ENCODE measurements at places on chromosomes 3 and 15.
A peak's percentile ranks its signal among the peaks of the same experiment; 100 is the strongest.

DNA sequence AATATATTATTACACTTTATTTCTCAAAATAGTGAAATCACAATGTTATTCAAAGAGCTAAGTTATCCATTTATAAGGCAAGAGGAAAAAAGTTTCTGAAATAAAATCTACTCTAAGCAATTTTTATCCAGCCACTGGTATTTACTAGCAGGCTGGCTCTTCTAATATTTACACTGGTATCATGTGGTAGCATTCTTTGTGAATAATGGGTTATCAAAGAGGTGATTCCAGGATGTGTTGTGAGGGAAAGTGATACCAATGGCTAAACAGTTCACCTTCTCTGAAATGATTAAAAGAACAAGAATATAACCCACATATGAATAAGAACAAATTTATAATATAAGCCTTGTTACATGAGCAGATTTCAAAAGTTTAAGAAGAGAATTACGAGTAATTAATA is 44.1 kb downstream of the DHX36 start:
- DNase-seq, result no peak

DNA sequence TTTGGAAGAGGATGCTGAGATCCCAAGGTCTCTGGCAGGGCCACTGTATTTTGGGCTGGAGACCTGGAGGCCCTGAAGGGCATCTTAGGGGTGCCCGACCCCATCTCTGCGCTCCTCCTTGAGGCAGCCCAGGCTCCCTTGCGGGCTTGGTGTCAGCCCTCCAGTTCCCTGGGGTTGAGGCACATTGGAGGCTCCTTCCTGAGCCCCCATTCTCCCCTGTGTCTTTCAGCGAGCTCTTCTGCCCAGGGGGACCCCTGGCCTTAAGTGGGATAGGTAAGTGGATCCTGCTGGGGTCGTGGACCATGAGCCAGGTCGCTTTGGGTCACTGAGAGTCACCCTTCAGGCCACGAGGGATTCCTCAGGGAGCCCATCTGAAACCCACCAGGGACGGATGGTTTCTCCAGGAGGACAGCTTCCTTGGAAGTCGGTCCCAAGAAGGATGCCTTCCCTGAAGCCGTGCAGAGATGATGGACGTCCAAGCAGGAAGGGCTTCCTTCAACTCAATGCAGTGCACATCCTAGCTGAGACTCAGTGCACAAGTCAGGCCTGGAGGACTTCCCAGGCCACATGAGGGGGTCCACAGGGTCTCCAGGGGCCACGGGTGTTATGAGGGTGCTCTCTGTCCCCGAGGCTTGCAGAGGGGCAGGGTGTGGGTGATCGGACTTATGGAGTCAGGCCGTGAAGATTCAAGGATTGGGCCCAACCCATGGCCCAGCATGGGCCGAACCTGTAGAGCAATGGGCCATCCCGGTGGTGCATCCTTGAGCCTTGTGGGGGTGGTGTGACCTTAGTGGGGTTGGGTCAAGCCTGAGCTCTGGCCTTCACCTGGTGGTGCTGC is 224.3 kb downstream of the SNRPN start:
- DNase-seq, result no peak

DNA sequence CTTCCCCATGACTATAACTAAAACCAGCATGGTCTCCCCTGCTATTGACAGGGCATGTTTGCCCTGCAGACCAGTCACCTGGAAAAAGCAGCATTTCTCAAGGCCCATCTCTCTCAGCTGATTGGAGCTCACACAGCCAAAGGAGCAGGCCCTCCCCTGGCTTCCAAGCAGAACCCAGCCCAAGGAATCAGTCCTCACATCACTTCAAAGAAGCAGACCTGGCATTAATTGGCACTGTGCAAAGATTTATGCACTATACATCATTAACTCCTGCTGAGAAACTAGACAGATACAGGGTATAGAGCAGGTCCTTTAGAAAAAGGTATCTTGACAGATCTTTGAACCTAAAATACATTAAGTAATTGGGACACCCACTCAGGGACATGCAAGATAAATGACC is 323.8 kb upstream of the PPP2R3A start:
- no peak for DNase-seq

DNA sequence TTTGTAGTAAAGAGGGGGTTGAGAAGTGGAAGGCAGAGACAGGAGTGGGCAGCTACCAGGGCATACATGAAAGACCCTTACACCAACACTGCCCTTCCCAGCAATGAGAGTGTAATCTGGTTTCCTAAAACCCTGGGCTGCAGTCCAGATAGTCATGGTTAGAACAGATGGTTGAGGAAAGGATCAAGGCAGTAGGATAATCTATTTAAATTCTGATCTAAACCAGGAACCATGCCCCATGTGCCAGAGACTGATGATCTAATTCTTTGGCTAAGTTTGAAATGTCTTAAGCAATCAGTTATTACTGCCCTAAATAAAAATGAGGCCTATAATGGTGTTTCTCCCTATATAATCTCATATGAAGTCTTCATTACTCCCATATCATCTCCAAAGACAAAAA is 59.6 kb downstream of the PRTG start:
- no peak for DNase-seq

- no peak for DNase-seq
These were observed 24.3 kb upstream of the KPNA1 start for GRCh38 chr3:122538956-122539490.

GRCh38 chr15:56249092-56249491 is 5.4 kb upstream of the RFX7 start:
- DNase-seq, result no peak

- no peak for DNase-seq
These were observed 10.5 kb downstream of the SLC6A6 start for GRCh38 chr3:14412831-14413380.

DNA sequence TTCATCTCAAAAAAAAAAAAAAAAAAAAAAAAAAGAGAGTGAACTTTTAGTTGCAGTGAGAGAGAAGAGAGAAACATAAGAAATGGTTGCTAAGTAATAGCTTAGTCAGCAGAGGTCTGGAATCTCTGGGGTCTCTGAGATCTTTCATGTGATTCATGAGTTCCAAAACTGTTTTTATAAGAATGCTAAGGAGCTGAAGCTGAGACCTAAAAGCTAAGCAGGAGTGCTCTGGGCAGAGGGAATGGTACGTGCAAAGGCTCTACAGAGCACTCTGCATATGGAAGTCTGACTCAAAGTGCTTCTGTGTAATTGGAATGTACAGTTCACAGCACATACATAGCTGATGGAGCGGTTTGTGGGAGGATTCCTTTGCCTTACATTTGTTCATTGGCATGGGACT is 66.3 kb upstream of the LRIG1 start:
- DNase-seq, result no peak

- DNase-seq, result no peak
These were observed 13.7 kb downstream of the CELF6 start for GRCh38 chr15:72306211-72306785.

GRCh38 chr3:174294616-174295015 is 564.5 kb upstream of the NAALADL2 start:
- DNase-seq, result no peak

DNA sequence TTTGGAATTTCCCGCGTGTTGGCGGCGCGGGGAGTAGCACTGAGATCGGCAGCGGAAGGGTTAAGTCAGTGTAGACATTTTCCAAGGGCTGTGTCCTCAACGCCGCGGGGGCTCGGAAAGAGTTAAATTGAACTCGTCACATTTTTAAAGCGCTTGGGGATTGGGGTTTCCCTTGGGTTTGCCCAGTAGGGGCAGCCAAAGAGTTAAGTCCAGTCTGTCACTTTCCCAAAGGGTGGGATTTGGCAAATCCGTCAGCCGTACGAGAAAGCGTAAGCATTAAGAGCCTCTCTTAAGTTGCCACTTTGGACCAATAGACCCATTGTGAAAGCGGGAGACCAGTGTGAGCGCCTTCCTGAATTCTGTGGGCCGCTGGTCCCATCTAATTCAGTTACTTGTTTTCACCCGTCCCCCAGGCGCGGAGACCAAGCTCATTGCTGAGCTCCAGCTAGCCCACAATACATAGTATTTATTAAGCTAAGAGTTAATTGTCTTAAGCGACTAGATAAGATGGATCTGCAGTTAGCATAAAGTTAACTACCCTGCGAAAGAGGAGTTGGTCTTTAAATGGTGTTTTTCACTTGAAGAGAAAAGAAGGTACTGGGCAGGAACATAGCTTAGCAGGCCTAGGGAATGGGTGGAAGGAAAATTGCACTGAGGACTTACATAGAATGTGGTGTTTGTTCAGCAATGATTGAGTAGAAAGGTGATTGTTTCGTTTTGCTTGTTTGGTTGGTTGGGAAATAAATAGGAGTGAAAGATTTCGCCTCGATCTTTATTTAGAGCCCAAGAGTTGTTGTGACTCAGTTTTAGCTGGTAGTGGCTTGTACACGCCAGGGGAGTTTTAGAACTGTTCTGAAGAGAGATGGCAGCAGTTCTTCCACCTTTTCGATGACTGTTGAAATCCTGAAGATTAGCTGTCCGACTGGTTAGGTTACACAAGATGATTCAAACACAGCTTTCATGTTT is 932 bp downstream of the ARL8B start:
- DNase-seq, result no peak

- no peak for DNase-seq
These were observed 3.8 kb downstream of the SERPINI1 start for GRCh38 chr3:167739190-167739810.

DNA sequence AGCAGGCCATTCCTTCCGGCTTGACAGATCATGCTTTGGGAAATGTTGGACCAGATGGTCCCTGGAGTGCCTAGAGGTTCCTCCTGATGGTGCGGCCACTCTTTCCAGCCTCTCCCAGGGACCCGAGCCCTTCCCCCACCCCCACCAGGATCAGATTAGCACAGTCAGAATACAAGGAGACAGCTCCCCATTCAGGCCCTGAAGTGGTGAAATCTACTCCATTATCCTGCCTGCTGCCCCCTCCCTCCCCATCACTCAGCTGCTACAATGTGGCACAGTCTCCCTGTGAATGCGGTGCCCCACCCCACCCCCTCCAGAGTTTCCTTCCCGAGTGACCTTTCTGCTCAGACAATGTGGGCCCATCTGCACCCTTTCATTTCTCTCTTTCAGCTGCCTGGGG is 29.4 kb downstream of the RNU5B-1 start:
- no peak for DNase-seq

GRCh38 chr3:191502583-191502982 is 41.6 kb downstream of the PYDC2 start:
- DNase-seq, result no peak

- DNase-seq, result no peak
These were observed 181.2 kb upstream of the EPHA3 start for GRCh38 chr3:88926221-88926620.

GRCh38 chr3:50450209-50450921 is 53.1 kb downstream of the CACNA2D2 start:
- peak; percentile 25 for DNase-seq

DNA sequence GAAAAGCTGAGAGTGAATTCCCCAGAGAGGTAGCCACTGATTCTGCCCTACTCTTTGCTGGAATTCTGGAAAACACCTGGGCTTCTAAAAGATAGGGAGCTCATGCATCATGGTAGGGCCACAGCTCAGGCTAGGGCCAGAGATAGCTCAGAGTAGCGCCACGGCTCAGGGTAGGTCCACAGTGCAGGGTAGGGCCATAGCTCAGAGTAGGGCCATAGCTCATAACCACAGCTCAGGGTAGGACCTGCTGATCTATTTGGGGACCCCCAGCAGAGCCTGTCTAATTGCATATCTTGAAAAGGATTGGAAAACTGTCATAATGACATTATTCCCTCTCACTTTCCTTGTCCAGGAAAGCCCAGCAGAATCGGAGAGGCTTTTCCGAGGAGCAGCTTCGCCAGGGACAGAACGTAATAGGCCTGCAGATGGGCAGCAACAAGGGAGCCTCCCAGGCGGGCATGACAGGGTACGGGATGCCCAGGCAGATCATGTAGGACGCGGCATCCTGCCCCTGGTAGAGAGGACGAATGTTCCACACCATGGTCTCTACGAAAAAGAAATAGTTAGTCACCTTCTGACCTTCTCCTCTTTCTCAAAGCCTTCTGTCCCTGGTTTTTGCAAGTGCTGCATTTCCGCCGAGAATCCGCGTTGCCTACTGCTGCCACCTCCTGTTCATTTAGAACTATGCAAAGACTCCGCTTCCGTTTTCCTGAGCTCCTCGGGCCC is 14.5 kb downstream of the TAGLN3 start:
- peak; percentile 10 for DNase-seq

- DNase-seq, result no peak
These were observed 206.1 kb upstream of the UBE2E2 start for GRCh38 chr3:22996920-22997571.

- DNase-seq, result no peak
These were observed 79.7 kb upstream of the CDIN1 start for GRCh38 chr15:36499412-36500389.

DNA sequence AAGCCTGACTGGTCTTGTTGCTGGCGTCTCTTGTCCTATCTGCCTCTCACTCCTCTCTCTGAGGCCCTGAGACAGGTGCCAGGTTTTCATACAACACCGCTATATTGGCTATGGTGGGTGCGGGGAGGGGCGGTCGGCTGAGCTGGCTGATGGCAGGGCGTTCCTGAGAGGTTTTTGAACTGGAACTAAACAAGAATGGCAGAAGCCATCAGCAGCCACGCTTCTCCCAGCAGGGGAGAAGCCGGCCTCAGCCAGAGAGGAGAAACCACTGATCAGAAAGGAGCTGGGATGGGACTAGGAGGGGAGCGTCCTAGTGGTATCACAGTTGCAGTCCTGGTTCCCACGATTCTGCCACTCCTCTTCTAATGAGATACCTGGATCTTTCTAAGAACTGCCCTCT is 89.9 kb upstream of the PRR23E start:
- DNase-seq, result no peak

GRCh38 chr3:194257916-194258668 is 93.0 kb downstream of the CPN2 start:
- no peak for DNase-seq

DNA sequence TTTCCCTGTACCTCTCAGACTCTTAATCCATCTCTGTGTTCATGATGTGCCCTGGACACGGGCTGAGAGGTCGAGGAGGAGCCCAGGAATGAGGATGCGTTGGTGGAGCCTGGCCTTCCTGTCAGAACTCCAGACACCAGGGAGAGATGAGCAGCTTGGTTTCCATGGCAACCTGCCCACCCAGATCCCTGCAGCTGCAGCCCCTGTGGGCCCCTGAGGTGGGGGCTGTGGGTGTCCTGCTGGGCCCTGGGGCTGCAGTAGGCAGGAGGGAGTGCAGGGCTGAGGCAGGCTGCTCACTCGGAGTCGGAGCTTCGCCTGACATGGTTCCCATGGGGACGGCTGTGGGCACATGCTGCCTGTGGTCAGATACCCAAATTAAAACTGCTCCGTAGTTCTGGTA is 7.7 kb upstream of the SCN10A start:
- DNase-seq, result no peak

- no peak for DNase-seq
These were observed 470.2 kb upstream of the AGTR1 start for GRCh38 chr3:148227534-148227933.

GRCh38 chr15:66715181-66715624 is 13.2 kb downstream of the SMAD6 start:
- no peak for DNase-seq

GRCh38 chr15:64536244-64536836 is 76.0 kb downstream of the ZNF609 start:
- no peak for DNase-seq

Measured in activated naive CD4-positive, alpha-beta T cell (primary cell).